Inflammatory macrophage treated with lipopolysaccharide for 1 hour (primary cell): ENCODE measurements at places on chromosomes 11 and 22.

- DNase-seq: no peak
Measured at GRCh38 chr22:24209016-24209415, 27.7 kb downstream of the SUSD2 start.

DNA sequence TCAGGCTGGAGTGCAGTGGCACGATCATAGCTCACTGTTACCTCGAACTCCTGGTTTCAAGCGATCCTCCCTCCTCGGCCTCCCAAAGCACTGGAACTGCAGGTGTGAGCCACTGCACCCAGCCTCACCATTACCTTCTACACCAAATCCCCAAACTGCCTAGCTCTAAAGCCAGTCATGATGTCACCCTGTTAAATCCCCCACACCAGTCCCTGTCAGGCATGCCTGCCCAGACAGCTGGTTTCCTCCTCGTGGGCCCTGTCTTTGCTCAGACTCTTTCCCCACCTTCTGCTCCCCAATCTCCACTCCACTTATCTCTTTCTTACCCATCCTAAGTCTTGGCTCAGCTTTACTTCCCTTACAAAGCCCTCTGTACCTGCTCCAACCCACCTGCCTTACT lies 12.5 kb upstream of the EXPH5 start:
- DNase-seq: no peak

- DNase-seq: no peak
Measured at GRCh38 chr11:7851391-7851790, 54.6 kb upstream of the OR5P2 start.

GRCh38 chr11:2928605-2929530 lies at the start of gene PHLDA2:
TSS of gene PHLDA2 (minus strand) at chr11:2929420. CDS start at chr11:2929364, 56 bp downstream.
- DNase-seq: peak; percentile 72

DNA sequence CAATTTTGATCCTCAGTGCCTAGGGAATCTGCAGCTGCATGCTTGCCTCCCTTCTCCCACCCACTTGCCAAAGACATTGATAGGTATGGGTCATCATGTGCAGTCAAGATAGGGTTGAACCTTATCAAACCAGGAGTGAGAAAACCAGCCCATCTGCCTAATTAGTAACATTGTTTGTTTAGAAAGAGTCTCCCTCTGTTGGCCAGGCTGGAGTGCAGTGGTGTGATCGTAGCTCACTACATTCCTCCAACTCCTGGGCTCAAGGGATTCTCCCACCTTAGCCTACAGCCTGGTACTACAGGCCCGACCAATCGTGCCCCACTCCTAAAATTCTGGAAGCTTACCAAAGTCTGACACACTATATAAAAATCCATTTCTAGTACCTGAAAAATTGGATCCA lies 4.6 kb downstream of the C11orf71 start:
- no peak for DNase-seq

DNA sequence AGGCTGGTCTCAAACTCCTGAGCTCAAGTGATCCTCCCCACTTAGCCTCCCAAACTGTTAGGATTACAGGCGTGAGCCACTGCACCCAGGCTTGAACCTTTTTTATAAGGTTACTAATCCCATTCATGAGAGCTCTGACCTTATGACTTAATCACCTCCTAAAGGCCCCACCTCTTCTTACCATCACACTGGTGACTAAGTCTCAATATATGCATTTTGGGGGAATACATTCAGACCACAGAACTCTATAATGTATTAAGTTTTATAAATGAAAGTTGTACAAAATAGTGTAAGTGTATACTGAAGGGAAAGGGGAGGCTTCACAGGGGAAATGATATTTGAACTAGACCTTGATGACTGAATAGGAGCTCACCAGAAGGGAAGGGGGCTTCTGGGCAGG lies 28.4 kb upstream of the RBFOX2 start:
- DNase-seq: no peak

GRCh38 chr11:225734-226453 lies 10.2 kb downstream of the SIRT3 start:
- DNase-seq: no peak

GRCh38 chr11:120283124-120283523 lies 42.0 kb upstream of the TLCD5 start:
- no peak for DNase-seq

DNA sequence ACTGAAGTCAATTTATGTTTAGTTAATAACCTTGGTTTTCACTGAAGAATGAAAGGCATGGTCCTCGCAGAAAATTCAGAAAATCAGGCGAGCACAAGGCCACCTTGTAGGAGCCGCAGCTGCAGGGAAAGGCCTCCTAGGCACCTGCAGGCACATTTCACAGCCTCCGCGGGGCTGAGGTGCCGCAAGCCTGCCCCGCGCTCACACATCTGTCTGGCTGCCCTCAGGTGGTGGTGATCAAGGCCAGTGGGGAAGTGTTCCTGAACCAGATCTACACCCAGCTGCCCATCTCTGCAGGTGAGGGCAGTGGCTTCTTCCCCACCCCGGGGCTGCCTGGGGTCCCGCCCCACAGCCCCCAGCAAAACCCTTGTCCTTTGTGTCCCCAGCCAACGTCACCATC lies 10.5 kb downstream of the MUC5AC start:
- no peak for DNase-seq

- no peak for DNase-seq
Measured at GRCh38 chr22:49551897-49552614, 275.6 kb downstream of the BRD1 start.

DNA sequence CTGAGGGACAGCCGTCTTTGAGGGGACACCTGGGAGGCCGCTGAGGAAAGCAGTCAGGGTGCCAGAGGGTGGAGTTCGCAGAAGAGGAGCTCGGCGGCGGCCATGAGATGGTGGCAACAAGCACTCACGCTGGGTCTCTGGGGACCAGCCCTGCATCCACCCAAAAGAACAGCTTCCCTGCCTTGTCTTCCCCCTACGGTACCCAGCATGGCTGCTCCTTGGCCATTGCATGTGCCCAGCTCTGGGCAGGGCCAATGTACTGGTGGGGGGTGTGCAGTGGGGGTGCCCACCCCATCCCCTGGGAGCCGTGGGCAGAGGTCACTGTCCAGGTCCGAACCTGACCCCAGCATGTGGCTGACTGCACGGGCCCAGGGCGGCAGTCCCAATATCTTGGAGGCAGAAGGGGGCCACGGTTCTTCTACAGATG lies 42.3 kb downstream of the OSBPL5 start:
- DNase-seq: no peak

- no peak for DNase-seq
Measured at GRCh38 chr11:76155500-76156227, 50.6 kb downstream of the WNT11 start.

GRCh38 chr22:36771356-36772063 lies 4.4 kb downstream of the IFT27 start:
- DNase-seq: no peak

GRCh38 chr11:134499990-134500389 lies 87.9 kb upstream of the B3GAT1 start:
- no peak for DNase-seq

- DNase-seq: peak; percentile 59
Measured at GRCh38 chr11:36304351-36304750, 8.3 kb downstream of the PRR5L start.

DNA sequence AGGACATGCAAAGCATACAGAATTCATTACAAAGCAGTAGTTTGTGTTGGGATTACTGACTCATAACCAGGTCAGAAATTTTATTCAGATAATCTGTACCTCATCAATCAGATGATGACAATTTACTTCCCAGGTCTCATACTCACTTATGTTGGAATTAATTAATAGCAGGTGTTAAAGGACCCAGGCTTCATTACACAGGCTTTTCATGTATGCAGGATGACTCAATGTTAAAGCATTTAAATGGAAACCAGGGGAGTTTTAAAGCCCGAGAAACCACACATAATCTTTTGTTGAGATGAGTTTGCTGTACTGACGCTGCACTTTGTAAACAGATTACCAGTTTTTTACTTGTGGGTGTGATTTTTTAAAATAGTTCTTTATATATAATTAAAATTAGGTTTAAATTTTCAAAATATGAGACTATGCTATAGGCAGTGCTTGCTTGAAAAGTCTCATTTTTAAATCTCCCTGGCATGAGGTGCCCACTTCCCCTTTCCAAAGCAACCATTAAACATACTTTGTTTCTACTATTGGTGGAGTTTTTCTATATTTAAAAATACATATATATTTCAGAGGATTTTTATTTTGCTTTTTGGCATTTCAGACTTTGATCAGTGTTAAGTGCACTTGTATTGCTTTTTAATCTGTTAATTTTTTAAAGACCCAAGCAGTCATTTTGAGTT lies 41.0 kb downstream of the CEP57 start:
- no peak for DNase-seq

DNA sequence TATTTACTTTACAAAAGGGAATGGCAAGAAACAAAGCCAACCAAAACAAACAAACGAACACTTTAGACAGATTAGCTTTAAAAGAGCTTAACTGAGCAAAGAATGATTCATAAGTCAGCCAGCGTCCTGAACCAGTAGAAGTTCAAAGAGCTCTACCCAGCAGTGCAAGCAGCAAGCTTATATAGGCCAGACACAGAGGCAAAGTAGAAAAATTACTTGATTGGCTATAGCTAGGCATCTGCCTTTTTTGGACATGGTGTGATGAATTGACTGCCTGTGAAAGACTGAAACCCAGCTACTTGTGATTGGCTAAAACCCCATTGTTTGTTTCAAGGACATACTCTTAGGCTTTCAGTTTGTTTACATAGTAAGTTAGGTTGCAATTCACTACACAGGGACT lies 2120.0 kb upstream of the RAG2 start:
- no peak for DNase-seq

GRCh38 chr11:61416941-61417340 lies 12.8 kb downstream of the CPSF7 start:
- DNase-seq: no peak

GRCh38 chr11:113314065-113314388 lies 356 bp upstream of the TTC12 start:
- no peak for DNase-seq

DNA sequence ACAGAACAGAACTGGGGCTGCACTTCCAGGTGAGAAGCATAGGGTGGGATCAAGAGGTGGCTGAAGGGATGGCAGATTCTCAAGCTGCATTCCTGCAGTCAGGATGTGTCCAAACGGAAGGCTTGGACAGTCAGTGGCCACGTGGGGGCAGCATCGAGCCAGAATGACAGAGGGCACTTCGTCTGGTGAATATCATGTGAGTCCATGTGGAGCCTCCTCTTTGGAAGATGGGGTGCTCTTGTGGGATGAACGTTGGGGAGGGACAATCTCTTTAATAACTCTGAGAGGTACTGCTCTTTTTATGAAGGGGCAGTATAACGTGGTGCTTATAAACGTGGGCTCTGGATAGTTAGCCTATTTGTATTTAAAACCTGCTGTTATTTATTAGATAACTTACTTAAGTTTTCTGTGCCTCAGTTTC lies 154.9 kb upstream of the NAV2 start:
- DNase-seq: peak; percentile 87

DNA sequence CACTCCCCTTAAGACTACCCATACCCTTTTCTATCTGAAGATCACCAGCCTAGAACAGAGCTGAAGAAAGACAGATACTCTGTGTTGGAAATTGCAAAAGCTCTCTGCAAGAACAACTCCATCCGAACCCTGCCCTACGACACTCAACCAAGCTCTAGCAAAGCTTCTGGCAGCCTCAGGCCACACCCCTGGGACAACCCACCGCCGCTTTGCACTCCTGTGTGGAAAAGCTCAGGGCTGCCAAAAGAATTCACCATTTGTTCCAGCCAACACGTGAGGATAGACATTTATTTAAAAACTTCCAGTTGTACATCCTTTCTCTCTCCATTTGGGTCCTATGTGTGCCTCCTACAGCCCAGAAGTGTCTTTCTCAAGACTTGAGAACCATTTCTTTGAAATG lies 62.4 kb upstream of the CD5 start:
- no peak for DNase-seq

GRCh38 chr11:61120706-61121191 lies 18.5 kb downstream of the CD5 start:
- peak; percentile 13 for DNase-seq

- peak; percentile 71 for DNase-seq
Measured at GRCh38 chr11:125591649-125592304, 875 bp upstream of the STT3A start.

DNA sequence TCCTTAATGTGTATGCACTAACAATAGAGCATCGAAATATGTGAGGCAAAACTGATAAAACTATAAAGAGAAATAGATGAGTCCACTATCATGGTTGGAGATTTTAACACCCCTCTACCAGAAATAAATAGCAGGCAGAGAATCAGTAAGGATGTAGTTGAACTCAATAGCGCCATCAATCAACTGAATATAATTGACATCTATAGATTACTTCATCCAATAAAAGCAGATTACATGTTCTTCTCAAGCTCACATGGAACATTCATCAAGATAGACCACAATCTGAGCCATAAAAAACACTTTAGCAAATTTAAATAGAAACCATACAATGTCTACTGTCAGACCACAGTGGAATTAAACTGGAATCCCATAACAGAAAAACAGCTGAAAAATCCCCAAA lies 46.9 kb upstream of the NUP160 start:
- DNase-seq: no peak

GRCh38 chr11:47724041-47724729 lies 9.0 kb upstream of the AGBL2 start:
- DNase-seq: peak; percentile 69

DNA sequence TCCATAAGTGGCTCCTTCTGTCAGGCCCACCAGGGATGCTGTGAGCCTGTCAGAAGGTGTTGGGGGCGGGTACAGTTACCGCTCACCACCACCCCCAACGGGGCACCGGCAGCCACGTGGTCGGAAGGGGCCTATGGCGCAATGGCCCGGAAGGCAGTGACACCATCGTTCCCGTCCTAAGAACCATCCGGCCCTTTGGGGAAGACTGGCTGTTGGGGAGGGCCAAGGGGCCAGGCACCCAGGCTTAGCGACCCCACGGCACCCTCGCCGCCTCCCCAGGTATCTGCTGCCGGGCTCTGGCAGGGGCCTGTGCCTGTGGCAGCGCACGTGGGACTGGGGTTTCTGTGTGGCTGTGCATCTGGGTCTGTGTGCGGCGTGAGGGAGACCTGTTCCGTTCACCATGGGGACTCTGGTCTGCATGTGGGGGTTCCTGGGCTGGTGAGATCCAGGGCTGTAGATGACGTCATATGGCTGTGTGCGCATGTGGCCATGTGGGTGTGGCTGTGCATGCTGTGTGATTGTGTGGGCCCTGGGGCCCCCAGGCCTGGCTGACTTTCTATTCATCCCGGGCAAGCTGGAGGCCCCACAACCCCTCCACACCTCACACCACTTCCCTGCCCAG lies 717 bp downstream of the OSM start:
- peak; percentile 67 for DNase-seq

- DNase-seq: no peak
Measured at GRCh38 chr11:11992257-11993212, 15.9 kb downstream of the DKK3 start.

GRCh38 chr22:22085702-22086500 lies 103.3 kb upstream of the TOP3B start:
- DNase-seq: peak; percentile 80

DNA sequence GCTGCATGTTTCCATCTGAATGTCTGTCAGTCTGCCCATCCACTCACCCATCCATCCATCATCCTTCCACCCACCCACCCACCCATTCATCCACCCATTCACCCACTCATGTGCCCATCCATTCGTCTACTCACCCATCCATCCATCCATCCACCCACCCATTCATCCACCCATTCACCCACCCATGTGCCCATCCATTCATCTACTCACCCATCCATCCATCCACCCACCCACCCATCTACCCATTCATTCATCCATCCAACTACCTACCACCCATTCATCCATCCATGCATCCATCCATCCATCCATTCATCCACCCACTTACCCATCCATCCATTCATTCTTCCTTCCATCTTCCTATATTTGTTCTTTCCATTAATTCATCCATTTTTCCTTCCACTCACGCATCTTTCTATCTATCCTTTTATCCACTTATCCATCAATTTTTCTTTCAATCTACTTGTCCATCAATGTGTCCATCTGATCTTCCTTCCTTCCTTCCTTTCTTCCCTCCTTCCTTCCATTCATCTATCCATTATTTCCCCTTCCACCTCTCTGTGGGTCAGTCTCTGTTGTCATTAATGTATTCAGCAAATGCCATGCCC lies 8.0 kb downstream of the CRYBB3 start:
- no peak for DNase-seq
